H54 (cell line): ENCODE measurements at places on chromosomes 5 and 9.

DNA sequence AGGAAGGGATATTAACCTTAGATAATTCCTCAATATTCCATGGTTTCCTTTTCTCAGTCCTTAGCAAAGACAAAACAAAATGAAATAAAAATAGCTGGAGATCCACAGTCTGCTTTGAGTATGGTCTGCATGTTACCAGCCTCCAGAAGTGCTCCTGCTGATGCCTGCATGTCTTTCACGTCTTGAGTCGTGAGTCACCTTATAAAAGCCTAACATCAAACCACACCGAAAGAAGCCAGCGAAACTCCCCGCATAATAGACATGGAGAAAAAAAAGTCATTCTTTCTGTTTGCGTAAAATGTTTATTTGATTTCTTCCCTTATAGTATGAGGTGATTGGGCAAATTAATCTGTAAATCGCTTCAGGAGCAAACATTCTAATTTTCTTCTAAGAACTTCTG lies 380.5 kb downstream of the SLCO4C1 start:
- no peak for DNase-seq

DNA sequence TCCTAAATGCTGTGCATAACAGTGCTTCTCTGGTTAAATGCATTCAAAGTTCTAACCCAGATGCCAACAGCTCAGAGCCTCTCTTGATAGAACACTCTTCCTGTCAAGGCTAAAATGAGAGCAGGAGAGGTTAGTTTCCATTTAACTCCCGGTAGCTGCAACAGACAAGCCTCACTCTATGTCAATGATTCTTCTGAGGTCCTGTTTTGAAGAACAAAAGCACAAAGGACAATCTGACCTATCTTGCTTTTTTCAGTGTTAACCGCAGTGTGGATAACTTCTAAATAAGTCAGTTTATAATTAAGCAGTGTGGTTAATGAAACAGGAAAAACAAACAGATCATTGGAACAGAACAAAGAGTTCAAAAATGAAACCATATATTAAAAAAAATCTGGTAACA lies 80.7 kb downstream of the ANKRD55 start:
- no peak for DNase-seq

DNA sequence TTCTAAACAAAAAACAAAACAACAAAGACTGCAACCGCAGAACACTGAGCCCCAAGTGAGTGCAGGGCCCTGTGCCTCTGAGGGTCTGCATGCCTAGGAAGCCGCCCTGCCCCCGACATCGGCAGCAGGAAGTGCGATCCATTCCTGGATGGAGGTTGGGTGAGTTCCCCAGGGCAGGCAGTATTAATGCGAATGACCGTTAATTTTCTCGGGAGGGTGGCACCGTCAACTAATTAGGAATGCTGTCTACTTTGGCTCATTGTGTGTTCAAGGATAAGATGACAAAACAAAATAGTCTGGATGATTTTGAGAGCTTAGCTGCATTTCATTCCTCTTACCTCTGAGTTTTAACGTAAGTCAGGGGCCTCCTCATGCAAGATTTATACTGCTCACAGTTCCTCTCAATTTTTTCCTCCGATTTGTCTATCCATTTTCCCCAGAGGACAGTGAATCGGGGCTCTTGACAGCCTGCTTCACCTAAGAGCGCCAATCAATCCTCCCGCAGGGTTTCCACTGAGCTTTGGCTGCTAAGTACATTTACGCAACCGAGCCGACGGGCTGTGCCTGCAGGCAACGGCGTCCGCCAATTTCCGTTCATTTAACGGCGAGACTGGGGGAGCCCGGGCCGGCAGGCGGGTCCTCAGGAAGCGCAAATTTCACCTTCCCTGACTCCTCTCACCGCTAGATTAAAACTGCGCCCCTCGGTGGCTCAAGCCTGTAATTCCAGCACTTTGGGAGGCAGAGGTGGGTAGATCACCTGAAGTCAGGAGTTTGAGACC lies 2.9 kb upstream of the NXNL2 start:
- no peak for DNase-seq

DNA sequence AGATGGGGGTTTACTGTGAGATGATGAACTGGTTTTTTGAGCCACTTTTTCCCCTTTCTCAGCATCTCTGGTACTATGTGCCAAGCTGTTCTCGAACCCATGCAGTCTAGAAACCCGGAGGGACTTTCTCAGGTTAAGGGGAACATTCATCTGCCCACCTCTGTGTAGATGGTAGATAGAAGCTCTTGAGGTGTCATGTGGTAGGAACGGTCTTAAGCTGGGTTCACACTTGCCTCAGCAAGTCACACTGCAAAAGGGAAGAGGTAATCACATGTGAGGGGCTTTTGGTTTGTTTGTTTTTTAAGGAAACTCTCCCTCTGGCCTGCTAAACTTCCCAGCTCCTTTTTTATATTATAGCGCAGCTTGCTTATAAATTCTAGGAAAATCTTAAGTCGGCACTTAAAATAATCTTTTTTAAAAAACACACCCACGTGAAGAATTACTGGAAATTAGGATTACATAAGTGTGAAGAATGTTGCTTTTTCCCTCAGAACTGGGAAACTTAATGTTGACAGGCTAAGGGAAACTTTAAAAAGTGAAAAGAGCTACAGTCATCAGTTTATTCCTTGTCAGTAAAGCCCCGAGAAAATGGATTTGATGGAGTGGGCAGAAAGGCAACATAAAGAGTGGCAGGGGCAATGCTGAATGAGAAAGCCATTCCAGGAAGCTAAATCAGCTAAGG lies 430.3 kb downstream of the ARHGEF28 start:
- DNase-seq, result no peak
